ENCODE measurements at places on chromosomes 6 and 20.

- no peak for DNase-seq
Measured at GRCh38 chr20:35985806-35986205, 17.4 kb downstream of the CNBD2 start.

DNA sequence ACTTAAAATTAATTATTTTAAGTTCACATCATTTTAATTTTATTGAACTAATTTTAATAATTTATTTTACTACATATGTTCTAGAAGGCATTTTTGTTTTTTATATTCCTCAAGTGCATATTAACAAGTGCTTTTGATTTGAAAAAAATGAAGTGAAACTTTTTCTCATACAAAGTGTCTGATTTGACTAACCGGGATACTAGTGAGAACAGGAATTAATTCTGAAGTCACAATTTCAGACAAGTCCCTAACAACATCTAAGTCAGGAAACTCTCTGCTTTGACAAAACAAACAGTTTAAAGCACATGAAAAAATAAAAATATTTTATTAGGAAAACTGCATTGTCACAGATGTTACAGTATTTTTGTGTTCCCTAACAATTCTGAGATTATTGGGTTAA lies 1166.3 kb upstream of the CITED2 start:
- no peak for DNase-seq

- no peak for DNase-seq
Measured at GRCh38 chr6:21496196-21496595, 97.4 kb upstream of the SOX4 start.

DNA sequence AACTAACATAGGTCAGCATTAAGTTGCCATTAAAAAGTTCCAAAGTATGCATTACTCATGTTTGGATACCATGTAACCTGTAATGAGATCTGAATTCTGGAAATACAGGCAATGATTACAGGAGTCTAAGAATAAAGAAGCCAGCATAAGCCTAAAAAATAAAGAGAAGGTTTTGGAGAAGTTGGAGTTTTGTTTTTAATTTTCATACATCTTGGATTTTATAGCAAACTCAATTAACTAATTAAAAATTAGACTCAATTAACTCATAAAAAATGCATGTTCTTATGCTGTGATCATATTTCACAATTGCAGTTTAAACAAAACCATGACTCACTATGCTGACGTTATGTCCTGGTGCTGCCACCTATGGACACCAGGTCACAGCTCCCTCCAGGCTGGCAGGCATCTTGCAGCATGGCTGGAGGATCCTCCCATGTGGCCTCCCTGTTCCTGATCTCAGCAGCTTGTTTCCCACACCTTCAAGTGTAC lies 648.8 kb upstream of the AGPAT4 start:
- no peak for DNase-seq

DNA sequence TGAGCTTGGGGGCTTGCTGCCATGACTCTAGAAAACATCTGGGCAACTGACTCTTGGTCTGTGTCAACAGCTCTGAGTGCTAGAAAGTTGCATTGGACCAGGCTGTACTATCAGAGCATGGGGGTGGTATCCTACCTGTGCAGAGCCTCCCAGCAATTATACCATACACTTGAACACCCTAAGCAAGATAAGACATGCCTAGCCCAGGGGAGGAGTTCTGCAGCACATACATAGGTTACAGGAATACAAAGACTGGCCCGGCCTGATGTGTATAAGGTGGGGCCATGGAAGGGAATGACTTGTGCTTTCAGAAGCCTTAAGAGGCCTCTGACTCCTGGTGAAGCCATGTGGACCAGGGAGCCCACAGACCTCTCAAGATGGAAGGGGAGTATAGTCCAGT lies 11.4 kb upstream of the MOCS1 start:
- no peak for DNase-seq

- no peak for DNase-seq
Measured at GRCh38 chr6:134748484-134748883, 201.4 kb downstream of the ALDH8A1 start.

DNA sequence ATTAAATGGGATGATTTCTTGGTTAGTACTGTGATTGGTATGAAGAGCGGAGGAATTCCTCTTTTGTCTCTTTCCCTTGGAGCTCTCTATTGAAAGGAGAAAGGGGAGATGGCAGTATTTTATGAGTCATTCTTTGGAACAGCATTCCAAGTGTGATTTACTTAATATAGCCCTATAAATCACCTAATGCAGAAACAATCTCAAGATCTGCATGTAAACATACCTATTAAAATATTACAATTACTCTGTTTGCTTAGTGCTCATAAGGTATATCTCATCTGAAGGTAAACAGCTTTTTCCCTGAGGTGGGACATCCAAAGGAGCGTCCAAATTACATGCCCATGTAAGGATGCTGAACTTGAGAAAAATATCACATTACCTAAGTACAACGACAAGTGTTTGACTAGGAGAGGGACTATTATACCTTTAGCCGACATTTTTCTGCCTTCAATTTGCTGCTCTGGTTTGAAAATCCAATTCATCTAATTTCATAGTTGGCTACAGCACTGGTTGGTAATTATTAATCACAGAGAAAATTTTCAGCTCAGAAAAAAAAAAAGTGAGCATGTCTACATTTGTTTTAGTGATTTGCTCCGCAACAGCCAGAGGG lies 229.0 kb downstream of the FOXC1 start:
- no peak for DNase-seq

DNA sequence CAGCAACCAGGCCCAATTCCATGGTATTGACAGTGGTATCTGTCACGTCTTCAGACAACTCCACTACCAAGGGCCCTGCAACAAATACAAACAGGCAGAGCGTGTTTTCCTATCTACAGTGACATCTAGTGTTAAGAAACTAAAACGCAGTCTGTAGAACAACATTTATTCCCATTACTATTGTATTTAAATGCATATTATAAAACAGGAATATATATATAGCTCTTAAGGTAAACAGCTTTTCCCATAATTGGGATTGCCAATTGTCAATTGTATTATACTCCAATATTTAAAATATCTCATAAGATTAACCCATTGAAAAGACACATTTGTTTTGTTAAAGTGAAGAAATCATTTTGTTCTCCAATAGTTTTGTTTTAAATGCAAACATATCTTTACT lies 97.2 kb downstream of the KIF16B start:
- peak; percentile 37 for DNase-seq
